Stimulated activated naive CD4-positive, alpha-beta T cell treated with Interleukin-2 at 50 U/mL for 16 hours (primary cell): ENCODE measurements at places on chromosomes 1 and 21.
A peak's percentile ranks its signal among the peaks of the same experiment; 100 is the strongest.

- no peak for DNase-seq
Observed at GRCh38 chr1:3037281-3038040, 16.2 kb downstream of the ACTRT2 start.

GRCh38 chr1:2260917-2261316, 32.8 kb downstream of the SKI start:
- no peak for DNase-seq

- DNase-seq = no peak
Observed at GRCh38 chr1:119816407-119816806, 5.1 kb upstream of the REG4 start.

GRCh38 chr1:245972476-245972875, 534.6 kb downstream of the SMYD3 start:
- DNase-seq = no peak

GRCh38 chr1:61925591-61926298, 183.5 kb downstream of the PATJ start:
- no peak for DNase-seq

GRCh38 chr1:169271098-169271497, 96.5 kb downstream of the NME7 start:
- DNase-seq = no peak

DNA sequence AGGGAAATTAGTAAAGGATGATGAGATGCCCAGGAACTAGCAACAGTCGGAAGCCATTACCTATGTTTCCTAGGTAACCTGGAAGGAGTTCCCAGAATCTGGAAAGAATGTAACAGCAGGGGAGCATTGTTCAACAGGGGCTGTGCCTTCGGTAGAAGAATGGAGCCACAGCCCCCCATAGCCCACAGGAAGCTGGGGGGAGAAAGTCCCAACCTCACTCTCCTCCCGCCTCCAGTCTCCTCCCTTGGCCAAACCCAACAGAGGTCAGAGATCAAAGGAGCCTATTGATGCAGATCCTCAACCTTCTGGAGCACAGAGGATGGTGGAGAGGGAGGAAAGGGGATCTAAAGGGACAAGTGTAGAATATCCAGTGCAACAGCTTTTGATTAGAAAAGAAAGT, 131.5 kb upstream of the SLC44A3 start:
- no peak for DNase-seq

GRCh38 chr1:226680653-226681052, 58.4 kb downstream of the ITPKB start:
- DNase-seq = no peak

GRCh38 chr1:168348146-168348709, 67.6 kb downstream of the TBX19 start:
- no peak for DNase-seq

DNA sequence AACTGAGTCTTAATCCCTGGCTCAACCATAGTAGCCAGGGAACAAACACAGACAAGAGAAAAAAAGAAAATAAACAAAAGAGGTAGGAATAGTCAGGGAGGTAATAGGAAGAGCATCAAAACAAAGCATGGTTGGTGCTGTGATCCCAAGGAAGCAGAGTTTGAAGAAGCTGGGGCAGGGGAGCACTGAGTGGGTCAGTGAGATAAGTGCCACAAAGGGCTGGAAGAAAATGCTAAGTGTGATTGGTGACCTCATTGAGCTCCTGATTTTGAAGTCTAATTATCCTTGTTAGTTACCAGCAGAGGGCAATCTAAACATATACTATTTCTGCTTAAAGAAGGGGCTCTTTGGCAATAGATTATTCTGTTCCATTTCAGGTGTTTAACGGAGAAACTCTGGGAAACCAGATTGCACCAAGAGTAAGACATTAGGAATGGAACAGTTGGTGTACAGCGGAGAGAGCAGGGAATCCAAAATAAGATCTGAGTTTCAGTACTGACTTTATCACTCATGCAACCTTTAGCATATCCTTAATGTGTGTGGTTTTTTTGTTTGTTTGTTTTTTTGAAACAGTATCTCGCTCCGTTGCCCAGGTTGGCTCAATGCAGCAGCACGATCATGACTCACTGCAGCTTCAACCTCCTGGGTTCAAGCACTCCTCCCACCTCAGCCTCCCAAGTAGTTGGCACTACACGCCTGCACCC, 30.7 kb upstream of the KIAA1614 start:
- no peak for DNase-seq

GRCh38 chr1:8473891-8474300, 156.0 kb downstream of the SLC45A1 start:
- DNase-seq = no peak

DNA sequence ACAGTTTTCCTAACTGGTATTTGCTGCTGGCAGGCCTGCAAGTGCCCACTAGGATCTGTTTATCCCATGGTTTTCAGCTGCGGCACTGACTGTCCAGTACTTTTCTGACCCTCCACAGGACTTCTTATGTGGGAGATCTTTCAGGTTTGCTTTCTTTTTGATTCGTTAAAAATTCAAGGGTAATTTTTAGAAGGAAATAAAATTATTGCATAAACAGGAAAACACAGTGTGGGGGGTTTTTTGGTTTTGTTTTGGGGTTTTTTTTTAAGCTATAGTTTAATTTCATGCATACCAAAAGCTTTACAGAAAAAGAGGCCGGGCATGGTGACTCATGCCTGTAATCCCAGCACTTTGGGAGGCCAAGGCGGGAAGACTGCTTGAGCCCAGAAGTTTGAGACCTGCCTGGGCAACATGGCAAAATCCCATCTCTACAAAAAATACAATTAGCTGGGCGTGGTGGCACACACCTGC, 3.6 kb downstream of the NIBAN1 start:
- DNase-seq = no peak

DNA sequence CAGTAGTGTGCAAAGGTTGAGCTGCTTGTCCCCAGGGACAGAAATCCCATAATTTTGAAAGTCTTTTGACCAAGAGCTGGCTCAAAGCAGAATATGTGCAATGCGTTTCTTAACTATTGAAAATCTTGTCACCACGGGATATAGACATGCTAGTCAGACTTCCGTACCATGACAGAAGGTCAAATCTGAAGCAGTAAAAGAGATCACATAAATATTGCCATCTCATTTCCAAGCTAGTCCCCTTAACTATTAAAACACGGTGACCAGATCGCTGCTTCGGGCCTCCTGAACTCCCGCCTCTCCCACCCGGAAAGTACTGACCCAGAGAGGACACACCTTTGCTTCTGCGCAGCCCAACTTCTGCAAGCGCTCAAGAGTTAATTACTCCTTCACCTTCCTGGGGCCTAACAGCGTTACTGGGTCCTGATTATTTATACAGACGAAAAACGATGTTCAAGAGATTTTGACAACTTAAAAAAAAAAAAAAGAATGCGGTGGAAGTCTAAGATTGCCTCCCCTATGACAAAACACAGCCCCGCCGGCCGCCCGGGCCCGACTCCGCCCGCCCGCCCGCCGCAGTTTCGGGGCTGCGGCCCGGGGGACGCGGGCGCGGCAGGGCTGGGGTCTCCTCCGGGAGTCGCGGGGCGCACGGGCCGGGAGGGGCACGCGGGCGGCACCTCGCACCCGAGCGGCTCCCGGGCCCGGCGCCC, 692 bp downstream of the SORT1 start:
- DNase-seq = no peak

GRCh38 chr1:105359457-105359856, 1609.8 kb downstream of the AMY1C start:
- DNase-seq = no peak

DNA sequence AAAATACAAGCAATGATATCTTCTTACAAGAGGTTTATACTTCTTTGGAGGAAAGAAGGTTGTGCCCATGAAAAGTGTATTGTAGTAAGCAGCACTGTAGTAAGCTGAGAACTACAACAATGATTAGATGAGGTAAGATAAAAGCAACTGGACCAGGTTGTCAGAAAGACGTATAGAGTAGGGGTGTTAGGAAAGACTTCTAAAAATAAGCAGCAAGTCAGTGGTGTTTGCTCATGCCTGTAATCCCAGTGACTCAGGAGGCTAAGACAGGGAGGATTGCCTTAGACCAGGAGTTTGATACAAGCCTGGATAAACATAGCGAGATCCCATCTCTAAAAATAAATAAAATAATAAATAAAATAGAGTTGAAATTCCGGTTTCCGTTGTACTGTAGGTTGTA, 4.3 kb upstream of the OR10X1 start:
- DNase-seq = no peak

DNA sequence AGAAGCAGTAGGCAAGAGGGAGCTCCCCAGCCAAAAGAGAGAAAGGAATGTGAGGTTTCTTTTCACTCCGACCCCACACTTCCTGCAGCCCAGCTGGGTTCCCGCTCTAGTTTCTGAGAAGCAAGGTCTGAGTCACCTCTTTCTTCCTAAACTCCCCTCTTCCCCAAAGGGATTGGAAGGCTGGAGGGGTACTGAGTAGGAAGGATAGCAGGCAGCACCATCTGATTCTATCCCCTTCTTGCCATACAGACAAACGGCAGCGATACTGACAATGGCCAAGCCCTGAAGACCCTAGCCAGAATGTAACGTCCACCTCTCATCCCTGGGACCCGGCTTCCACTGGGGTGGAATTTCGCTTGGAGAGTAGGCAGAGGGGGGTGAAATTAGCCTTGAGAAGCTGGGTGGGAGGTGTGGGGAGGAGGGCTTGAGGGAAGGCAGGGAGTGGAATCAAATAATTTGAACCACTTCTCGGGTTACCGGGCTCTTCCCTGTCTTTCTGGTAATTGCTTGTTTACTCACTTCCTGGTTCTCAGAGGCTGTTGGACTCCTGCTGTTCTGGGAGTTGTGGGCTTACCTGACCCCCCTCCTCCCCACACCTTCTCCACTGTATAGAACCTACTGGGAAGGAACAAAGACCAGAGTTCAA, 13.2 kb downstream of the IER5 start:
- DNase-seq = no peak

GRCh38 chr1:152942161-152942560, 4.8 kb upstream of the SPRR5 start:
- no peak for DNase-seq

- no peak for DNase-seq
Observed at GRCh38 chr1:66831529-66832239, 30.6 kb upstream of the INSL5 start.

- DNase-seq = no peak
Observed at GRCh38 chr1:25469177-25469576, 38.5 kb downstream of the MACO1 start.

GRCh38 chr1:91608876-91609275, 108.2 kb downstream of the CDC7 start:
- DNase-seq = no peak

GRCh38 chr1:18529714-18530113, 49.0 kb downstream of the KLHDC7A start:
- DNase-seq = no peak

GRCh38 chr1:203625628-203626019, 1.0 kb upstream of the ATP2B4 start:
- DNase-seq = peak; percentile 66

DNA sequence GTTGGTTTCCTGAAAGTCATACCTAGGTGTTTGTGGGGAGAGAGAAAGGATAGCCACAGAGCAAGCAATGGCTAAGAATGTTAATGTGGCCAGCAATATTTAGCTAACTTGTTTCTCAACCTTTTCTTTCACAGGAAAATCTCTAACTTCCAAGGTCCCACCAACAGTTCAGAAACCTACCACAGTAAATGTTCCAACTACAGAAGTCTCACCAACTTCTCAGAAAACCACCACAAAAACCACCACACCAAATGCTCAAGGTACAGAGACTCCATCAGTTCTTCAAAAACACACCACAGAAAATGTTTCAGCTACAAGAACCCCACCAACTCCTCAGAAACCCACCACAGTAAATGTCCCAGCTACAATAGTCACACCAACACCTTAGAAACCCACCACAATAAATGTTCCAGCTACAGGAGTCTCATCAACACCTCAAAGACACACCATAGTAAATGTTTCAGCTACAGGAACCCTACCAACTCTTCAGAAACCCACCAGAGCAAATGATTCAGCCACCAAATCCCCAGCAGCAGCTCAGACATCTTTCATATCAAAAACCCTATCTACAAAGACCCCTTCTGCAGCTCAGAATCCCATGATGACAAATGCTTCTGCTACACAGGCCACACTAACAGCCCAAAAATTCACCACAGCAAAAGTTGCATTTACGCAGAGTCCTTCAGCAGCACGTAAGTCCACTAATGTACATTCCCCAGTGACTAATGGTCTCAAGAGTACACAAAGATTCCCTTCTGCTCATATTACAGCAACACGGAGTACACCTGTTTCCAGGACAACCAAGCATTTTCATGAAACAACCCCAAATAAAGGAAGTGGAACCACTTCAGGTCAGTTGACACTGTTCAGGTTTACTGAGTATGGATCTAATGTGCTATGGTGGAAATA, 15.3 kb downstream of the CD55 start:
- DNase-seq = peak; percentile 15

DNA sequence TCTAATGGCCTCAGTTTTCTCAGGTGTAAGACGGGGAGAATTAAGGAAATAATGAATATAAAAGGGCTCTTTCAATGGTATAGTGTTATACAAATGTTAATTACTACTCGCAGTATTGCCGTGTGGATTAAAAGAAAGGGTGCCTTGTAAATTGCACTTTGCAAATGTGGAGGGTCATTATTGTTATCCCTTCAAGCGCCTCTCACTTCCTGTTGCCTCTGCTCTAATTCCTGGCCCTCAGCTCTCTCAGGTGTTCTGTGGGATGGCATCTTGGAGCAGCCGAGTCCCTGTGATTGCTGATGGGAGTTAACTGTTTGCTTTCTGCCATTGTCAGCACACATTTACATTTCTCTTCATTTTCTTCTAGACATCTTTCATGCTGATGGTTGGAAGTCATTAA, 7.1 kb upstream of the S100A11 start:
- DNase-seq = no peak

GRCh38 chr1:49106445-49106844, 329.8 kb upstream of the BEND5 start:
- DNase-seq = no peak

DNA sequence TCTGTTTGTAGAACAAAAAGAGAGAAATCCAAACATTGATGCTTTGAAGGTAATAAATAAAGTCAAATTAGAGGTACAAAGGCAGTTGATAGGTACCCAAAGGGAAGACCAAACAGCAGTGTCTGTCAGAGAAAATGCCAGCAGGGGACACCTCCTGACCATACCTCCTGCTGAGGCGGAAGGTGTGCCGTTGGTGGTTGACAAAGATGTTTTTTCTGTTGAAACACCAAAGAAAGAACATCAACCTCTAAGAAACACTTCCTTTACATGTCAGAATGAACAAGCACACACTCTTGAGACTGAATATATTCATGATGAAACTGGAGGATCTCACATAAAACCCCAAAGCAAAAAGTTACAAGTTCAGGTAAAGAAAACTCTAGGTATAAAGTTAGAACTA, 128.3 kb downstream of the MACF1 start:
- no peak for DNase-seq

- DNase-seq = no peak
Observed at GRCh38 chr1:93692026-93692425, 10.4 kb upstream of the BCAR3 start.

DNA sequence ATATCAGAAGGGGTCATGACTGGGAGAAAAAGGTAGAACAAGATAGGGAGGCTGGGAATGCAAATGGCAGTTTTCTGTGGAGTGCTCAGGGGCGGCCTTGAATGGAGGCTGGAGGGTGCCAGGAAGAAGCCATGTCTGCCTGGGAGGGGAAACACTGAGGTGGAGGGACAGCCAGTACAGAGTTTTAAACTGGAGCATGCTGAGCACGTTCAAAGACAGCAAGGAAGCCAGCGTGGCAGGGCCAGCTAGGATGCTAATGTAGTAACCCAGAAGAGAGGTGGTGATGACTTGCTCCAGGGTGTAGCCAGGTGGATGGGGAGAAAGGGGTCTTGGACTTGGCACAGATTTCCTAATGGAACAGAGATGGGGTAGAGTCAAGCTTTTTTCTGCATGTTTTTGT, 445.8 kb upstream of the VAMP3 start:
- no peak for DNase-seq

GRCh38 chr1:44220001-44220751, 6.9 kb downstream of the DMAP1 start:
- DNase-seq = no peak
